ENCODE measurements at places on chromosomes 5 and 9. TPM values are rescaled to one million over a fixed set of nuclear protein-coding genes. Genes with fewer than 3 reads are reported as not detected.

DNA sequence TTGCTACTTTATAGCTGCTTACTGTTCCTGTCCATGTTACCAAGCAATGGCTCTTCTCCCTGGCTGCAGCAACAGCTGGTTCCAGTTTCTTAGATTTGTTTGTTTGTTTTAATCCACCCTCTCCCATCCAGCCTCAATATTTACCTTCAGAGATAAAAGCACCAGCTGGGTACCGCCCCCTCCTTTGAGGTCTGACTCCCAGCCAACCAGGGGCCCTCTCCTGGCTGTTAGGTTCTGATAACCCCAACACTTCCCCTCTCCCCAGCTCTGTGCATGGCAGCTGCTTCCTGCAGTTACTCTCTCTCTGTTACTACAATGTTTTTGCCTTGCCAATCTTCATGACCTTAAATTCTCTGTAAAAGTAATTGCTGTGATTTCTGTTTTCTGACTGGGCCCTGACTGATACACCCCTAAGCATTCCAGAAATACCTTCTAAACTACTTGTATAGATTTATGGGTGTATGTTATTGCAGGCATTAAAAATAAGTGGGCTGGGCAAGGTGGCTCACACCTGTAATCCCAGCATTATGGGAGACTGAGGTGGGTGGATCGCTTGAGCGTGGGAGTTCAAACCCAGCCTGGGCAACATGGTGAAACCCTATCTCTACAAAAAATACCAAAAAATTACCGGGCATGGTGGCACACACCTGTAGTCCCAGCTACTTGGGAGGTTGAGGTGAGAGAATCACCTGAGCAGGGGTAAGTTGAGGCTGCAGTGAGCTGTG lies 2.6 kb upstream of the GCNT1 start:
- no peak overlapping the region for H3K4me3 ChIP-seq
- peaks cover 11% of the 10 kb centered on the region for H3K36me3 ChIP-seq
- no peaks in the 10 kb centered on the region for H3K27me3 ChIP-seq
- peaks cover 33% of the 10 kb centered on the region for H3K4me1 ChIP-seq

GRCh38 chr5:133714161-133714915 lies 102.0 kb upstream of the FSTL4 start:
- no peaks in the 10 kb centered on the region for H3K36me3 ChIP-seq

PTGDS gene
- total RNA-seq = 3.2 TPM

- H3K27me3 ChIP-seq = no peaks in the 10 kb centered on the region
- no peak for DNase-seq
- no peak overlapping the region for H3K27ac ChIP-seq
- no peak overlapping the region for H3K4me3 ChIP-seq
- H3K4me1 ChIP-seq = peaks cover 4% of the 10 kb centered on the region
- no peaks in the 10 kb centered on the region for H3K36me3 ChIP-seq
These were observed 5.0 kb downstream of the ENTPD8 start for GRCh38 chr9:137435980-137436760.

PKN3 gene
- total RNA-seq = 8.1 TPM

CDX1 gene
- not detected for total RNA-seq

GRCh38 chr5:55180016-55180415 lies 7.0 kb upstream of the CDC20B start:
- DNase-seq = no peak
- peaks cover 18% of the 10 kb centered on the region for H3K4me1 ChIP-seq
- no peak overlapping the region for H3K4me3 ChIP-seq
- no peaks in the 10 kb centered on the region for H3K36me3 ChIP-seq
- no peak overlapping the region for H3K27ac ChIP-seq
- H3K27me3 ChIP-seq = peaks cover 78% of the 10 kb centered on the region

DNA sequence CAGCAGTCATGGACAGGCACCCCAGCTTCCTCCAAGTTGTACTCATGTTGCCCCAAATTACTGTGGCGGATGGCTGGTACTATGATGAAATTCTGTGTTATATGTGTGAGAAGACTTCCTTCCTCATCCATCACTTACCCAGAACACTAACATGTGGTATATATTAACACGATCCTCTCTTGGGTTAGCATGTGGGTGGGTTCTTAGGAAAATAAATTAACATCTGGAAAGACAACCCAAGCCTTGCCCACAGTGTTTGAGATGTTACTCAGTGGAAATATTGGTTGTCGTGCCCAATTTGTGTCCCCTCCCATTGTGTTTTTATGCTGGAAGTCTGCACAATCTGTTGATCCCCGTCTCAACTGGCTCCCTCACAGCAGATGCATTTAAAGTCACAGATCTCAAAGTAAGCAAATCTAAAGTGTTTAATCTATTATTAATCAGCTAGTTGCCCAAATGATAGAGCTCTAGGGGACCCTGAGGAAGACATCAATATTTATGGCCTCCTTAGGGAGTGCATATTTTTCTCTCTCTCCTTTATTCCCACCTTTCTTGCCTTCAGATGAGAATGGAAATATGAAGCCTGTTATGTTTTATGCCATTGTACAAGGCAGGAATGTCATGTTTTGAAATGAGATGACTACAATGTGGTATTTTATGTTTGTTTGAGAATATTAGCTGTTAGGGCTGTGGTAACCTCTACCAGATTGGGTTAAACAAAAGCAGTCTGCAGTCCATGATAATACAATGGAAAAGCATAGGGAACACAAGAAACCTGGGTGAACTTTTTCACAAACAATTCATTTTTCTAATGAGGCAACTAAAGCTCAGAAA lies 93.9 kb downstream of the GRIA1 start:
- H3K27ac ChIP-seq = no peak overlapping the region
- no peak overlapping the region for H3K4me3 ChIP-seq

DNA sequence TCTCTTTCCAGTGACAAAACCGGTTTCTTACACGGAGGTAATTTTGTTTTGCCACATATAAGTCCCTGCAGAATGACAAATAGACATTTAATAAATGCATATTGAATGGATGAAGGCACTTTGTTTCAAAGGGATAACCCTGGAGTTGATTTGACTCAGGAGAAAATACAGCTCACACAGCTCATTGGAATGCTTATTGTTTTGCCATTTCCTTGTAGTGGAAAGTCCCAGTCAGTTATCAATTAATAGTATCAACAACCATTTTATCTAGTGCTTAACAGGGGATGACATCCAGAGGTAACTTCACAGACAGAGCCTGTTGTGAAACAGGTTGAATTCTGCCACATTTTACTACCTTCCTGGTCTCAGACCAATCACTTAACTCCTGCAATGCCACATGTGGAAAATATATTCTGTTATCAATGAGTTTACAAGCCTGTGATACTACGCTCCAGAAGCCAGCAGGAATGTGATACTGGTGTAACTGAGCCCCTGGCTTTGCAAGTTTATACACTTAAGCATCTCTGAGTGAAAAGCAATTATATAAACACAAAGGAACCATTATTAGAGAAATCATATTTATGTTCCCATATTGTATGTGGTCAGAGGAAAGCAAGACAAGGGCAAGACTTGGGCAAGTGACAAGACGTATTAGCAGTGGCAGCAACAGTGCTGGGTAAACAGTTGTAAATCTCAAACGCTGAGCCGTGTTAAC lies 123.1 kb upstream of the ANKRD55 start:
- H3K27me3 ChIP-seq = peaks cover 10% of the 10 kb centered on the region
- DNase-seq = no peak
- H3K27ac ChIP-seq = no peak overlapping the region
- no peaks in the 10 kb centered on the region for H3K4me1 ChIP-seq
- H3K4me3 ChIP-seq = no peak overlapping the region

PCDHB9 gene
- total RNA-seq = not detected

GRCh38 chr9:115117999-115118878 lies at the start of gene TNC:
Gene TNC (minus strand): TSS chr9:115118157. CDS start chr9:115091018, 27,139 bp downstream.
- no peaks in the 10 kb centered on the region for H3K4me1 ChIP-seq
- H3K27ac ChIP-seq = no peak within 1 kb of the TSS
- peaks cover 83% of the 10 kb centered on the region for H3K27me3 ChIP-seq
- no peak for DNase-seq
- no peaks in the 10 kb centered on the region for H3K36me3 ChIP-seq
- H3K4me3 ChIP-seq = no peak within 1 kb of the TSS

SLC36A3 gene
- total RNA-seq = not detected

DNA sequence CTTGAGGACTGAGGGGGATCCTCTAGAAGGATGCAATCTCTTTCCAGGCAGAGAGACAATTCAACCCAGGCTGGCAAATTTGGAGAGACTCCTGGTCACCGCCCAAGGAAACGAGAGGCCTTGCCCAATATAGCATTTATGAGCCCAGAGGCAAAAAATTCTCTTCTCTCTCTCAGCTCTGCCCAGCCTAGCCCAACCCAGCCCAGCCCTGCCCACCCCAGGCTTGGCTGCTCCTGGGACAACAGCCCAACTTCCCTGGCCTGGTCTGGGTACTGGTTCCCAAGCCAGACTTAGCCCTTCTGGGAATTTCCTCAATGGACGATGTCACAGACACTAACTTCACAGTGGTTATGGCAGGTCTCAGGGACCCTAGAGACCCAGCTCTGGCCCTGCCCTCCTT lies 116.5 kb downstream of the PSD2 start:
- H3K4me3 ChIP-seq = no peak overlapping the region
- no peak overlapping the region for H3K27ac ChIP-seq
- peaks cover 23% of the 10 kb centered on the region for H3K27me3 ChIP-seq
- no peaks in the 10 kb centered on the region for H3K36me3 ChIP-seq

DNA sequence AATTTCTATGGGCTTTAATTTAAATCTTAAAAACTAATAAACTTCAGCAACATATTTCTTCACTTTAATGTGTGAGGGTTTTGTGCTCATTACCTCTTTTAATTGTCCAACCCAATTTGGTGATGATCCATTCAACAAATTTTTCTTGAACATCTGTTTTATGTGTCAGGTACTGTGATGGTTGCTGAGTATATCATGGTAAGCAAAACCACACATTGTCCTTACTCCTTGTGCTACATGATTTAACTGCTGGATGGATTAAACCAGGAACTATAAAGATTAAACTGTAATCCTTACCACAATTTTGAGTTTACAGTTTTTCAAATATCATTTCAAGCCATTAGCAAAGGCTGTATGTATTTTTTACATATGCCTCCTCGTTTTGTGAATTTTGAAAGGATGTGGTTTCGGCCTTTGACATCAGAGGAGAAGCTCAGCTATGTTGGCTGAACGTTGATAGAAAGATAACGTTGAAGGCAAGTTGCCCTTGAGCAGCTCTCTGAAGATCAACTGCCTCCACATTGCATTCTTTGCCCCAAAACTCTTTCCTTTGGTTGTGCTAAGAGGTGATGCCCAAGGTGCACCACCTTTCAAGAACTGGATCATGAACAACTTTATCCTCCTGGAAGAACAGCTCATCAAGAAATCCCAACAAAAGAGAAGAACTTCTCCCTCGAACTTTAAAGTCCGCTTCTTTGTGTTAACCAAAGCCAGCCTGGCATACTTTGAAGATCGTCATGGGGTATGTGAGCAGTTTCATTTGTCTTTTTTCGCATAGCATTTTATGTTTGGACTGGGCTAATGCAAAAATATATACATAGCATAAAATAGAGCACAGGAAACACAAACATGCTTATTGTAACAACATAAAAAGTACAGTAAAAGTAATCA lies at the start of gene ITK:
Gene ITK, plus strand, starts transcription at position 467 of the 891 bp plus-strand sequence. Its CDS starts 138 bp downstream, at position 605.
- peak; percentile 77 for DNase-seq
- peak within 1 kb of the TSS; percentile 96 for H3K4me3 ChIP-seq
- peak within 1 kb of the TSS; percentile 99 for H3K27ac ChIP-seq
- peaks cover 47% of the 10 kb centered on the region for H3K4me1 ChIP-seq
- peaks cover 44% of the 10 kb centered on the region for H3K36me3 ChIP-seq
- H3K27me3 ChIP-seq = no peaks in the 10 kb centered on the region

- no peak overlapping the region for H3K27ac ChIP-seq
- H3K4me1 ChIP-seq = peaks cover 74% of the 10 kb centered on the region
- peaks cover 2% of the 10 kb centered on the region for H3K36me3 ChIP-seq
- no peak for DNase-seq
- no peak overlapping the region for H3K4me3 ChIP-seq
These were observed 2.5 kb downstream of the TJP2 start for GRCh38 chr9:69176471-69177171.

- H3K36me3 ChIP-seq = no peaks in the 10 kb centered on the region
- H3K27ac ChIP-seq = no peak overlapping the region
- no peak for DNase-seq
These were observed 443.8 kb downstream of the BNC2 start for GRCh38 chr9:16426716-16427115.

DNA sequence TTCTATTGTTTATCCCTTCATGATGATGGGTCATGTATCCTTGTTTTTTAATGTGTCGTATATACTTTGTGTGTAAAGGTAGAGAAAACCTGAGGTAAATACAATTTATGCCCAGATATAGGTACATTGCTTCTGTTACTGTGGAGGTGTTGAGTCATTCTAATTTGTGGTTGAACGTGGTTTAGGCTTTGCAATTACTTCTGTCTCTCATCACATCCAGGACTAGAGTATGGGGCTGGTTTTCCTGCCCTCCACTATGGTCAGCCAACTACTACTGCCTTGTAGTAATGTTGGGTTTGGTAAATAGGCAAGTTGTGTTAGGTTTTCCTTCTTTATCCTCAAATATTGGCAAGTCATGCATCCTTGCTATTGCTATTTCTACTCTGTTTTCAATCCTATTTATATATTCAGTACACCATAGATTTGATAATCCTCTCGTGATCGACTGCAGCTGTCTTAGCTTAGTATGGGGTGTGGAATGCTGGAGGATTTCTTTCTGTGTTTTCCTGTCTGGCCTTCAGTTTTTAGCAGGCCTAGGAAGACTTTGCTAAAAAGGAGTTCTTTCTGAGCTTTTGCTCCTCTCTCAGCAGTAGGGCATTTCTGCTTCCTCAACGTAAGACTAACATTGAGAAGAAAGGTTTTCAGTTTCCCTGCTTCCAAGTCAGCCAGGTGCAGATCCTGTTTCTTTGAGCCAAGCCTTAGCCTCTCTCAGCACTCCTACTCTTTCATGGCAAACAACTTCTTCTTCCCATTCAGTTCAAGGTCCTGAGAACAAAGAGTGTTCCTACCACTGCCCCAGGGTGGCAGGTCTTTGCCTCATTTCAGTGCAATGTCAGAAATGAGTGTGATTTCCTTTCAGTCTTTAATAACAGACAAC lies 844.4 kb upstream of the CDH18 start:
- no peaks in the 10 kb centered on the region for H3K27me3 ChIP-seq
- no peak for DNase-seq
- no peak overlapping the region for H3K27ac ChIP-seq
- no peak overlapping the region for H3K4me3 ChIP-seq
- no peaks in the 10 kb centered on the region for H3K4me1 ChIP-seq
